ENCODE measurements at places on chromosomes 2 and 18.

GRCh38 chr18:907885-908757 is 3.5 kb downstream of the ADCYAP1 start:
- peak; percentile 20 for DNase-seq

GRCh38 chr2:74007711-74008110 is 23.0 kb downstream of the TET3 start:
- no peak for DNase-seq

GRCh38 chr18:78368726-78369125 is 610.9 kb upstream of the SALL3 start:
- no peak for DNase-seq

DNA sequence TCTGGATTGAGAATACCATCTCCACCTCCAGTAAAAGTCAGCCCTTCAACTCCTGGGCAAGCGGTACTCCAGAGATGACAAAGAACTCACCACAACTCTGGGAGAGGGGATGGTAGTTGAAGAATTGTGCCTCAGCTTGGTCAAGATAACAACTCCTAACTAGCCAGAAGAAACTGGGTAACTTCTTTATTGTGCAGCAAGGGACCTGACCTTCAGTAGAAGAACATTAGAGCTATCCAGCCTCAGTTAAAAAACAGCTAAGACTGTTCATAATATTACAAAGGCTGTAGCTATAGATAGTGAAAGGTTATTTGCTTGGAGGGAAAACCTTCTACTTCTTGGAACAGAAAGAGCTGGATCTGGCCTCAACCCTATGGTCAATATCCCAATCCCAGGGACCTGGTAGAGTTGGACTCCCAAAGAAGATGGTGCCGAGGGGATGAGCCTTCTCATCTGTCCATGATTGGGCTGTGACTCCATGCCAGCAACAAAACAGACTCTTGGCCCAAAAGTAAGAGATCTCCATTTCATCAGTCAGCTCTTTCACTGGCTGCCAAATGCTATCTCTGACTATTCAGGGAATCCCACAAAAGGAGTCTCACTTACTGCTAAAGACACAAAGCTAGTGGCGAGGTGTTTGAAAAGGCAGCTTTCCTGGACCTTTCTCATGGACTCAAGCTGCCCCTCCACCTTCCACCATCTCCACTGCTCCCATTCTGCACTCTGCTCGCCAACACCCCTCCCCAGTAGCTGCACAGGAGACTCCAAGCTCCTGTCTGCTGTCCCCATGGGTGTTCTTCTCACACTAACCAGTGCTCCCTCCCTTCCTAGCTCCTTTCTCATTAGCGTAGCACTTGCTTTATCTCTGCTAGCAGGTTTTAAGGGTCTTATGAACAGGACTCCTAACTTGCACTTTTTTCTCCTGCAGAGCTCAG is 145.8 kb downstream of the CAPN13 start:
- no peak for DNase-seq

DNA sequence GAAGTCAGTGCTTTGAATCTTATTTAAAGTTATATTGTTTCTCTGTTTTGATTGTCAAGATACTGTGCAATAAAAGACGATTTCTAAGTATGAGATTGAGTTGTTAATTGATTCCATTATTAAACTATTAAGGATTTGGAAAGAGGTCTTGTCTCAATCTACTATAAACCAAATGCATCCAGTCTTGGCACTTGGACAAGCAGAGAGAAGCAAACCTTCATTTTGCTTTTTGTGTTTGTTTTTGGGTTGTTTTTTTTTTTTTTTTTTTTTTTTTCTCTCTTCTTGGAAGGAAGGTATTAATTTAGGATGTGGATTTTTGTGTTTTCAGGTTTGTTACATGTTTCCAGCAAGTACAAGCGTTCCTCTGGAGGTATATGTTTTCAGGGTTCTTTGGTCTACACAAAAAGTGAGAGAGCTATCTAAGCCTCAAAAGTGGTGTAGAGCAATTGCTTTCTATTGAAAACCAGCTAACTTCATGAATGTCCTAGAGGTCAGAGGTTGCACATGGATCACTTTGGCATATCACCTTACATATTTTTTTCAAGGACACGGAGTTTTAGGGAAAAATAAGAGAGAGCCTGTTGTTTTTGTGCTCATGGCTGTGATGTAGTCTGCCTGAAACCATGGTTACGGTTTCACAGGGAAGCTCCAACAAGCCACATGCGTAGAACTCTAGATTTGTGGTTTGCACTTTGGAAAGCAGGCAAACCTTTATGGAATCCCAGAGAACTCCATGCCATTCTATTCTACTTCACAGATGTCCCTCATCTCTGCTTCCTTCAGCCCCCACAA is 1.8 kb downstream of the PRKCE start:
- DNase-seq: no peak

DNA sequence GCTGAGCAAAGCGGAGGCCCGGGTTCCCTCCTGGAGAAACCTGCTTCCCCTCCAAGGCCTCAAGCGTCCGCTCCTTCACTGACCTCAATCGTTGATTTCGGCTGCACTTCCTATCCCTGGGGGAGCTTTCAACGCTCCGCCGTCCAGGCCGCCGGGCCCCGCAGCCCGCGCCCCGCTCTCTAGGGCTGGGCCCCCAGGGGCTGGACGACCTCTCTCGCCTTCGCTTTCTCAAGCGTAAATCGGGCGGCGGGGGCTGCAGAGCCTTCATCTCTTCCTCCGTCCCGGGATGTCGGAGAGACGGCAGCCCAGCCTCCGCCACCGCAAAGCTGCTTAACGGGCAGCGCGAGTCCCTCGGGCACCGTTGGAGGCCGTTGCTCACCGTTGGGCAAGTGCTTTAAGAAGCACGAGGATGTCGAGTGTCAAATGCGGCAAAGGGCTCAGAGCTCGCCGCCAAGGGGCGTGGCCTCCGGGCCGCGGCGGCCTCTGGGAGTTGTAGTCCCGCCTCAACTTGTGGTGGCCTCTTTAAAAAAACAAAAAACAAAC is 8.5 kb downstream of the HES6 start:
- DNase-seq: no peak

GRCh38 chr2:173589604-173590275 is 235.1 kb downstream of the CDCA7 start:
- peak; percentile 99 for DNase-seq

GRCh38 chr2:160062292-160063005 is at the start of gene PLA2R1:
Gene PLA2R1 (minus strand): TSS chr2:160062615. CDS start chr2:160062403, 212 bp downstream.
- DNase-seq: no peak

GRCh38 chr2:119435081-119435952 is 3.7 kb downstream of the TMEM37 start:
- no peak for DNase-seq

- DNase-seq: no peak
Observed at GRCh38 chr2:46208766-46209165, 88.4 kb upstream of the EPAS1 start.

- no peak for DNase-seq
Observed at GRCh38 chr2:209468846-209469245, 45.0 kb downstream of the MAP2 start.

DNA sequence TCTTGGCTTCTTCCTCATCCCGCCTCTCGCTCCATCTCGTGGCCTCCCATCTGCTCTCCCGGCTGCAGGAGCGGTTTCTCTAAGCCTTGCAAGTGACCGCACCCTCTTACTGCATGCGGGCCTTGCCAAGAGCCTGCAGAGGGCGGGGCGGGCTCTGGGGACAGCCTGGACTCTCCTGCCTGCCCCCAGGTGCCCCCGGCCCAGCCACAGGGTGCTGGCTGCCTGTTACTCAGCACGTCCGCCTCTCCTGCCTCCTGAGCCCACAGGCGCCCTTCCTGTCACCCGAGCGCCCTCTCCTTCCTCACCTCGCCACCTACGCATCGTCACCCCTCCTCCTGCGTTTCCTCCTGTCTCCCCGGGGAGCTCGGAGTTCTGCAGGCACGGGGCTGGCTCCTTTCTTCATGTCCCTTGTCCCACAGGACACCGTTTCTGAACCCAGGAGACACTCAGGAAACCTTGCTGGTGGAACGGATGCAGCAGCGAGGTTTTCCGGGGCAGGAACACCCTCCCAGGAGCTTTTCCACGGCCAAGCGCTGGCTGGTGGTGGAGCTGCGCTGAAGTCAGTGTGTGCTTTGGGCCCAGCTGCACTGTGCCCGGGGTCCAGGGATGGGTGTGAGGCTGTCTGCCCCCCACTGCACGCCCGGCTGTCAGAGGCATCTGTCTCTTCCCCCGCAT is 28.5 kb downstream of the HPCAL1 start:
- no peak for DNase-seq

DNA sequence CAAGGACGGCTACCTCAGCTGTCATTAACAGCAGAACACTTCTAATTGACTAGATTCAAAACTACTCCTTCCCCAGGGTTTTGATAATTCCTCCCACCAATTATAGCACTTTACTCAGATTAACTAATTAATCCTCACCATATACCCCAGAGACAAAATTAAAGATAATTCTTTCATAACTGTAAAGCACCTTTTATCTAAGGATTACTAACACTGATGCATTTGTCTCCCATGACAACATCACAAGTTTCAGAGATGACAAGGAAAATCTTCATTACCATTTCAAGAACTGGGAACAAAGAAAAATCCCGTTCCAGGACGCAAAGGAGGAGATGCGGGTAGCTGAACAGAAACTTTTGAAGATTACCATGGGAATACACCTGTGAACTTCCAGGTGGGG is 129.4 kb upstream of the ITGA6 start:
- DNase-seq: no peak

DNA sequence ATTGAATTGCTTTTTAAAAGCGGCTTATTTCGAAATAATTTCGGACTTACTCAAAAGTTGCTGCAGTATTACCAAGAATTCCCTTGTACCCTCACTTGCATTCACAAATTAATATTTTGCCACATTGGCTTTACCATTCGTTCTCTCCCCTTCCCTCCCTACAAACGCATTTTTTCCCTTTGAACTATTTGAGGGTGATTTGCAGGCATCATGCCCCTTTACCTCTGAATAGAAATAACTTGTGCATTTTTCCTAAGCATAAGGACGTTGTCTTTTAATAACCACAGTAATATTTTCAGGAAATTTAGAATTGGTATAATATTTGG is 608 bp downstream of the CCDC138 start:
- DNase-seq: peak; percentile 32

DNA sequence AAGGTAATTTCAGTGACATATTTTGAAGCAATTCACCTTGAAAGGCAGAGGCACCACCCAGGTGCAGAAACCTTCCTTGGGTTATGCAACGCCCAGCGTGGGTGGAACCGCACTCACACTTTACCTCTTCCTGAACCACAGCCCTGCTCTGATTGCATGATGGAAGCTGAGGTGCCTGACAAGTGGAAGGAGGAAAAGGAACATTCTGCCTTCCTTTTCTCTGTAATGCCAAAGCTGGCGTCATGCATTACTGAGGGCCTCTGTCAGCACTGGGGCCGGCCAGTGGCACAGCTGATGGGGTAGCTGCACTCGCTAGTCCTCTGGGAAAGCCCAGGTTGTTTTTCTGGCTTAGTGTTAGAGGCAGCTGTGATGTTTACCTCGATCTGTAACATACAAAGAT is 266.5 kb downstream of the NEDD4L start:
- DNase-seq: peak; percentile 59

GRCh38 chr2:124888431-124888830 is 863.3 kb downstream of the CNTNAP5 start:
- DNase-seq: no peak

- DNase-seq: no peak
Observed at GRCh38 chr2:194672994-194673393, 984.0 kb upstream of the SLC39A10 start.

- DNase-seq: no peak
Observed at GRCh38 chr2:100616841-100617390, 54.1 kb downstream of the PDCL3 start.

GRCh38 chr2:222142027-222142426 is 156.8 kb downstream of the PAX3 start:
- no peak for DNase-seq

DNA sequence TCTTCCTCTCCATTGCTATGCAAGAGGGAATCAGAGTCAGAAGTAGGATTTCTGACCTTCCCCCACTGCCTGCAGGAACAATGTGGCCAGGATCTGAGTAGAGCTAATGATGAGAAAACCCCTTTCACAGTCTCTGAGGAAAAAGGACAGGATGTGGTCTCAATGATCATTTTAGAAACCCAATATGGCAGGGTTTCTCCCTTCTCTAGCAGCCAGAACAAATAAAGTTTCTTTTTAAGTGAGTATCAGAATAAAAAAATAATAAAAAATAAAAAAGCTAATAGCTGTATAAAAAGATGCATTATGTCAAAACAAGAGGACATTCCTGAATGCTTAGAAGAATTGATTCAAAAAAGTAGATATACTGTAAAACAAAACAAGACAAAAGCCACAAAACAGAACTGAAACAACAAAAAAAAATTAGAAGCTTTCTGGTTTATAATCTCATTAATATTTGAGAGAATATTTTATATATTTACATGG is 1124.9 kb upstream of the ZEB2 start:
- DNase-seq: no peak

GRCh38 chr2:141770530-141770929 is 360.3 kb downstream of the LRP1B start:
- no peak for DNase-seq
